Effector memory CD4-positive, alpha-beta T cell (primary cell): ENCODE measurements at places on chromosomes 7 and 10.

- DNase-seq, result no peak
Observed at GRCh38 chr7:151174246-151175046, 7.0 kb upstream of the GBX1 start.

- DNase-seq, result no peak
Observed at GRCh38 chr7:95066737-95067530, 159.5 kb downstream of the PPP1R9A start.

DNA sequence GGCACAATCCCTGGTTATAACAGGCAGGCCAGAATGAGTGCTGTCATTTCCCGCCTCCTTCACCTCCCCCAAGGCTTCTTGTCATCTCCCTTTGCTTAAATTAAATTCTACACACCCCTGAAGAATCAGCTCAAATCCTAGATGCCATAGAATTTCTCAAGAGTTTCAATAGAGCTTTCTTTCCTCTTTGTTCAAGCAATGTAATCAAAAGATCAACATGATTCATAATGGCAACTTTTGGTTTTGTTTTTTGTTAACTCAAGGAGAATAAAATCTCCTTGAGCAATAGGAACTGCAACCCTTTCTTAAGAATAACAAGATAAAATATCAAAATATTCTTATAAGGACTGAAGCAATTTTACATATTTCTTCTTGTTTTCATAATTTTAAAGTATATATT is 180.8 kb upstream of the CDK1 start:
- DNase-seq, result no peak

DNA sequence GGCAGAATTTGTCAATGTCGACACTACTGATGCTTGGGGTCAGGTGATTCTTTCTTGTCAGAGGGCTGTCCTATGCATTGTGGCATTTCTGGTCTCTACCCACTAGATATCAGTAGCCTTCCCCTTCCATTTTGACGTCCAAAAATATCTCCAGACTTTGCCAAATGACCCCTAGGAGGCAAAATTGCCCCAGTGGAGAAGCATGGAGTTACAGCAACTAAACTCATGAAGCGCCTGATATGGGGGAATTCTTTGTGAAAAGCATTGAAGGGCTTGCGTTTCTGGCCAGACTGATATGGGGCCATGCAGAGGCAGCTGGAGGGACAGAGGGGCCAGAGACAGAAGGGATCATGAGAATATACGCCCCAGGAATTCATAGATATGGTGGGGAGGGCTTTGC is 43.6 kb downstream of the ADRB1 start:
- no peak for DNase-seq

- DNase-seq, result no peak
Observed at GRCh38 chr7:118060692-118061091, 123.3 kb upstream of the LSM8 start.

DNA sequence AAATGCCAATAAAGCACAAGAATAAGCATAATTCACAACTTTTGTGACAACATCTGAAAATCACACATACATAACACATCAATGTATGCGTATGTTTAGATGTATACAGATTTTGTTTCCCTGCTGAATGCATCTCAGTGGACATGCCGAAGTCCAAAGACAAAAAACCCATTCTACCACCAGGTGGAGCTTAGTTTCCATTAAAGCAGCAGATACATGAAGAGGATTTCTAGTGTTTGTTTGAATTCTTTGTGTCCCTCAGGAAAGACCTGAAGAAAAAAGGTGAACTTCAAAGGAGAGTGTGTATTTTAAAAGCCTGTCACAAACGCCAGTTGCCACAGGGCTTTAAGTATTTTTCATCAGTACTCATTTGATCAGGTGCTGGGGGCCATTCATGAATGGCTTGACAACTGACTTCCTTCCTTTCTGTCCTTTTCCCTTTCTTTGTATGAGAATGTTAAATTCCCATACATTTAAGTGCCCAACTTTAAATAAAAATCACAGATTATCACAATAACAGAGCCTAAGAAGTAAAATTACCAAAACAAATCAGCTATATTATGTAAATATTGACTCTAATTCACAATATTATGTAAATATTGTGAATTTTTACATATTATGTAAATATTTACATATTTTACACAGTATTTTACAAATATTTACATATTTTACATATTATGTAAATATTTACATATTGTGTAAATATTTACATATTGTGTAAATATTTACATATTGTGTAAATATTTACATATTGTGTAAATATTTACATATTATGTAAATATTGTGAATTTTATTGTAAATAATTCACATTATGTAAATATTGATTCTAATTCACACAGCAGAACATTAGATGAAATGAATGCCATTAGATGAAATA is 343.0 kb downstream of the CRPPA start:
- no peak for DNase-seq

- DNase-seq, result no peak
Observed at GRCh38 chr7:117138495-117138894, 184.4 kb downstream of the WNT2 start.

DNA sequence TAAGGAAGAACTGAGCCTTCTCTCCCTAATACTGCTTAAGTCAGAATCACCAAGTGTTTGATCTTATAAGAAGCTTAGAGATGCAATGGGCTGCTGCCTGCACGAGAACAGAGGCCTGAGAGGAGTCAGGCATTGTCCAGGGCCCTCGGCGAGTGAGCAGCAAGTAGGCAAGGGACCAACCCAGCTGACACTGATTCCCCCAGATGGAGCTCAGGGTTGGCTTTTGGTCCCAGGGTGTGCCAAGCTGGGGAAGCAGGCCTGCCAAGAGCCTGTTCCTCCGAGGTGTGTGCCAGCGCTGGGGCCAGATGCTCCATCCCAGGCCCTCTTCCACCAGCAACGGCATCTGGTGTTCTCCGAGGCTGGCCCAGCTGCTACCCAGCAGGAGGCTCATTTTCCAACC is 222.0 kb upstream of the ZMIZ1 start:
- no peak for DNase-seq

DNA sequence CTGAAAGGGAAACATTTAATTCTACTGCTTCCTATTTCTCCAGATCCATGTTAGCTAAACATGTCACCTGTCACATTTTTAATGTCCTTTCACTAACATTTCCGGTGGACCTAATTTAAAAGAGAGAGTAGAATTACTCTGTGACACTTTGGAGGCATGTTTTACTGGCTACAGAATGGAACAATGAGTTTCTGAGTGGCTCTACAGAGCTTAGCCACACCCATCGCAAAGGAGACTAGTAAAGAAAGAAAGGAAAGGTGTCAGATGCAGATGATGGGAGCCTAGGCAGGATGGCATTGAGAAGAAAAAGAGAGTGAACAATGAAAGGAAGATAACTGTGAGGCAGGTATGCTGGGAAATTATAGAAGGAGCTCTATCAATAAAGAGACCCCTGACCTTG is 35.9 kb downstream of the NDUFB2 start:
- no peak for DNase-seq

DNA sequence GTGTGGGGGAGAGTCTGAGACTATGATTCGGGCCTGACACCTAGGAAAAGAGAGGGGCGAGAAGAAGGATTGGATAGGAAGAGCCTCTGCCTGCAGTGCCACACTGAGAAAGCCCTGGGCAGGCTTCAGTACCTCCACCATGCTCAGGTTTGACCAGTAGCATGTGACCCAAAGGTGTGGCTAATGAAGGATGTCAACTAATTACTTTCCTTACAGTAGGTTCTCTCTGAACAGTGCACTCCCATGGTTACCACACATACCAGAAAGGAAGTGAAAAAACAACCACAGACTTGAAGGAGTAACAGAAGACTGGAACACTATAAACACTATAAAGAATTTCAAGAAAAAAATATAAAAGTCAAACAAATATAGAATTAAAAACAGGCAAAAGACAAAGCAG is 46.2 kb downstream of the SEM1 start:
- no peak for DNase-seq

- no peak for DNase-seq
Observed at GRCh38 chr7:42805601-42806000, 106.3 kb downstream of the C7orf25 start.

- no peak for DNase-seq
Observed at GRCh38 chr10:16192337-16192736, 244.5 kb upstream of the PTER start.

- DNase-seq, result no peak
Observed at GRCh38 chr7:7309203-7309602, 126.9 kb downstream of the C1GALT1 start.

GRCh38 chr10:124123156-124123555 is 29.8 kb upstream of the CHST15 start:
- no peak for DNase-seq

GRCh38 chr7:142878315-142878714 is 7.2 kb downstream of the TRPV6 start:
- DNase-seq, result no peak

DNA sequence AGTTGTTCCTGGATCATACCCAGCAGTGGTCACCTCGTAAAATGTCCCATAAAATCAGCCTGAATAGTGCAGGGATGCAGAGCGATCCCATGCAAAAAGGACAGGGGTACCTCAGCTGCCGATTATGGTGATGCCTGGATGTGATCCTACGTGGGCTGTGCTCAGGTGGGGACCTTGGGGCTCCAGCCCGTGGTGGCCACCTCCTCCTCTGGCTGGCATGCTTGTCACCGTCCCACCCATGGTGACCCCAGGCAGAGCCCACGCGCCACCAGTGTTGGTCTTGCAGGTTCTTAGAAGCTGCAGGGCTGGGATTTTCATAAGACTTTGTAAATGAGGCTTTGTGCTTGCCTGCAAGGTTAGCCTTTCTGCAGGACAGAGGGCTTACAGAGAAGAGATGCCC is 97.2 kb downstream of the GLRX3 start:
- no peak for DNase-seq

GRCh38 chr10:61751599-61751998 is 88.9 kb downstream of the CABCOCO1 start:
- DNase-seq, result no peak

DNA sequence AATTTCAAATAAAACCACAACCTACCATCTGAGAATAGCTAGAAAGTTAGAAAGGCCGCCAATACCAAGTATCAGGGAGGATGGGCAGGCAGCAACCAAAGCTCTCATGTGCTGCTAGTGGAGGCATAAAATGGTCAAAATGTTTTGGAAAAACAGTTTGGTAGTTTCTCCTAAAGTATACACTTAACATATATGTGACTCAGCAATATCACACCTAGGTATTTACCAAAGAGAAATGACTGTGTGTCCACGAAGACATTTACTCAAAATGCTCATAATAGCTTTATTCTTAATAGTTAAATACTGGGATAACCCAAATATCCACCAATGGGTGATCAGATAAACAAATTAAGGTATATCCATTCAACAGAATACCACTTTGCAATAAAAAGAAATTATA is 14.3 kb downstream of the RHEB start:
- DNase-seq, result no peak

DNA sequence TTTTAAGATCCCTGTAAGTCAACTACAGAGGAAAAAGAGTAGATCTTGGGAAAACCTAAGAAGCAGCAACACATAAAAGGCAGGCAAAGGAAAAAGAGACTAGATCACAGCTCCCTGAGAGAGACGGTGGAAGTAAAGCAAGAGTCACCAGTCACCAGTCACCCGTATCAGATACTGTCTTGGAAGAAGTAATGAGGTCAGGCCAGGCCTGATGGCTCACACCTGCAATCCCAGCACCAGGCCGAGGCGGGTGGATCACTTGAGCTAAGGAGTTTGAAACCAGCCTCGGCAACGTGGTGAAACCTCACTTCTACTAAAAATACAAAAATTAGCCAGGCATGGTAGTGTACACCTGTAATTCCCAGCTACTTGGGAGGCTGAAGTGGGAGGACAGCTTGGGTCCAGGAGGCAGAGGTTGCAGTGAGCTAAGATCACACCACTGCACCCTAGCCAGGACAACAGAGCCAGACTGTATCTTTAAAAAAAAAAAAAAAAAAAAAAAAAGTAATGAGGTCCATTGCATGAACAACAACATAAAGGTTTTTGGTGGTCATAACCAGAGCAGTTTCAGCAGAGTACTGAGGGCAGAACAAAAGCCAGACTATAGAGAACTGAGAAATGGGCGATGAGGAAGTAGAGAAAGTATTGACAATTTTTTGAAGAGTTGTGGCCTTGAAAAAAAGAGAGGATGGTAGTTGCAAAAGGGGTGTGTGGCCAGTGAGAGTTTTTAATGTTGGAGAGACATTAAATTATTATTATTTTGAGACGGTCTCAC is 16.9 kb downstream of the ZNF713 start:
- DNase-seq, result no peak

- no peak for DNase-seq
Observed at GRCh38 chr10:24177636-24178035, 31.3 kb upstream of the KIAA1217 start.

GRCh38 chr10:98340261-98340939 is 72.4 kb upstream of the LOXL4 start:
- DNase-seq, result no peak

- DNase-seq, result no peak
Observed at GRCh38 chr7:45160417-45160881, 2.9 kb downstream of the RAMP3 start.

DNA sequence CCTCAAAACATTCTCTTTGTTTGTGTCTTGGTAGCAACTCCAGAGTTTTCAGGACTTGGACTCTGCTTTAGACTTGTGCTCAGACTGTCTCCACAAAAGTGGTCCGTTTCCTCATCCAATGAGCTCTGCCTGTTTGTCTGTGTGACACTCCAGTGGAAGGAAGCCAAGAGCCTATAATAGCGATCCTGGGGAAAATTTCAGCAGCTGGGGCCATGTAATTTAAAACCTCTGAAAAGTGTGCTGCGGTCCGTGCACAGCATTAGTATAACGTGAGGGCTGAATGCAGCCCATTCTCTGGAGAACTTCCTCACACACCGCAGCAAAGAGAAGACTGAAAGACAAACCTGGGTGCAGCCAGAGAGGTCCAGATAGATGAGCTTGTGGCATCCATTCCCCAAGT is at the start of gene LRRC17:
Gene LRRC17 (plus strand): TSS at position 259 of the 400 bp plus-strand sequence. CDS start 20,914 bp downstream, outside the sequence.
- DNase-seq, result no peak

GRCh38 chr7:102991540-102992214 is 78.9 kb downstream of the LRRC17 start:
- no peak for DNase-seq

DNA sequence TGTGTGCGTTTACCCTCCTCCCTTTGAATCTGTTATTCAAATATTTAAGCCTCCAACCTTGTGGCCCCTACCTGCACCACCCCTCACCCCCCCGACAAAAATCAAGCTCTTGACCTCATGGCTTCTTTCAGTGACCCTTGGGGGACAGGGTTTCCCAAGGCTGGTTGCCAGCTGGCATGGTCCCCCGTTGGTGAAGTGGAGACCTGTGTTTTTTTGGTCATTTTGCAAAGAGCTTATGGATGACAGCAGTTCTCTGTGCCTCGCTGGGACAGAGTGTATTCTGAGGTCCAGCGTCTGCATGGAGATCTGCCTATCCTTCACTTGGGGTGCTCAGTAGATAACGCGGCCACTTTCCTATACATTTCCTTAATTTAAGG is 111.0 kb downstream of the TCF7L2 start:
- DNase-seq, result no peak
